ENCODE measurements at places on chromosomes 1 and 21.

GRCh38 chr1:113917400-113918082 lies 11.6 kb upstream of the HIPK1 start:
- DNase-seq, result no peak

DNA sequence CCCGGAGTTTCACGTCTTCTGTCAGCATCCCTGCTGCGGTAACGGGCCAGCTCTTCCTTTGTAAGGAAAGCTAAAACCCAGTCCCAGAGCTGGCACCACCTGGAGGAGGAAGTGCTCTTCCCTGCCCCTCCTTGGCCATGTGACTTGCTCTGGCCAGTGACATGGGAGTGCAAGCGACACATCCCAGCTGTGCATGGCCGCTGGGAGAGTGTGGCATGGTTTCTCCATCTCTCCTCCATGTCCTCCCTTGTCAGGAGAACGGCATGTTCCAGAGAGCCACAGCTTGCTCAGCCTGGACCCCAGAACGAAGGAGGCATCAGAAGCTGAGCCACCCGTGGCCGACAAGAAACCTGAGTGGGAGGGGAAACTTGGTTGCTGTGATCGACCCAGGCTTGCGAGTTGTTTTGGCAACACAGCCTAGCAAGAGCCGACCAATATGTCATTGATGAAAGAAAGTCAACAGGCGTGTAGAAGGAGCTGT lies 2.7 kb upstream of the PRXL2B start:
- no peak for DNase-seq

GRCh38 chr1:24337455-24337854 lies 18.3 kb downstream of the GRHL3 start:
- DNase-seq, result no peak

DNA sequence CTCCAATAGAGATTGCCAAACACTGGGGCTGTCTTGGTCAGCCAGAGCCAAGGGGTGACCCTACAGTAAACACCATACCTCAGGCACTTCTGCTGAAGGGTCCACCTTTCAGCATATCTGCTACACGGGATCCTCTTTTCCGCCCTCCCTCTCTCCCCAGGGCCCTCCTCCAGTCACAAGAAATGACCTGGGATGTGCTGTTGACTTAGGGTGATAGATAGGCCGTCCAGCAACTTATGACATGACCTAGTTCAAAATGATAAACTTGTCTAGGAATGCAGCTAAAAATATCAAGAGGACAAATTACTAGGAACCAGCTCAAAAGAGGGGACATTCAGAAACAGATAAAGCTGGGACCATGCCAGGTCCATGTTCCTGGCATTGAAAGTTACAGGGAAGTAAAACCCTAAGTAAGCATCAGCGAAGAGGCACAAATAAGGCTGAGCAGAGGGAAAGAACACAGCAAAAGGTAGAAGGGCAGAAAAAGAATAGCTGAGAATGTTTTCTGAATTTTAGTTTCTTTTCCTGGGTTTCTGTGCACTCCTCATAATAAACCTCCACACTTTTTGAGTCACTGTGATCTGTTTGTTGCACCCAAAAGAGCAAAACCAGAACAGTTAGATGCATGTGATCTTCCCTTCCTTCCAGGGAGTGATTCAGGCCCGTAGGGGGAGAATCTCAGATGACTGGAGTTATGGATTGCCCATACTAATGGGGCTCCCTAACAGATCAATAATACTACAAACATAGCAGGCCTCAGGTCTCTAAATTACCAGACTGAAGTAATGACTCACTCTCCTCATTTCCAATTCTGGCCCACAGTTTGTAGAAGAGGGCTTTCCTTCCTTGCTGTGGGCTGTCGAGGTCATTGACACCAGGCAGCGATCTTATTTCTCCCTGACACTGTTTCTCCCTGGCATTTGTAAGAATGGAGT lies 48.9 kb upstream of the F3 start:
- no peak for DNase-seq

DNA sequence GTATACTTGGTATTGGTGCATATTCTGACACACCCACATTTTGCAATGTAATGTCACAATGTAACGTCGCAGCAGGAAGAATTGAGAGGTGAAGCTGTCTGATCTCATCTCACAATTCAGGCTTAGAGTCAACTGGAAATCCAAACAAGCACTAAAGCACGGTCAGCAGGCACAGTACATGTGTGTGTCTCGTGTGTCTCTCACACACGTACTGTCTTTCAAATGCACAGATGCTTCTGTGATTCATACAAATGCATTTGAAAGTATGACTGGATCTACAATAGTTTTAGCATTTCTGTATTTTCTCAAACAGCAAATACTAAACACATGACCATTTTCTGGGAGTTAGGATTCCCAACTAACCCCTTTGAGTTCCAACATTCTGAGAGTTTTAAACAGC lies 26.9 kb downstream of the LBR start:
- DNase-seq, result no peak

DNA sequence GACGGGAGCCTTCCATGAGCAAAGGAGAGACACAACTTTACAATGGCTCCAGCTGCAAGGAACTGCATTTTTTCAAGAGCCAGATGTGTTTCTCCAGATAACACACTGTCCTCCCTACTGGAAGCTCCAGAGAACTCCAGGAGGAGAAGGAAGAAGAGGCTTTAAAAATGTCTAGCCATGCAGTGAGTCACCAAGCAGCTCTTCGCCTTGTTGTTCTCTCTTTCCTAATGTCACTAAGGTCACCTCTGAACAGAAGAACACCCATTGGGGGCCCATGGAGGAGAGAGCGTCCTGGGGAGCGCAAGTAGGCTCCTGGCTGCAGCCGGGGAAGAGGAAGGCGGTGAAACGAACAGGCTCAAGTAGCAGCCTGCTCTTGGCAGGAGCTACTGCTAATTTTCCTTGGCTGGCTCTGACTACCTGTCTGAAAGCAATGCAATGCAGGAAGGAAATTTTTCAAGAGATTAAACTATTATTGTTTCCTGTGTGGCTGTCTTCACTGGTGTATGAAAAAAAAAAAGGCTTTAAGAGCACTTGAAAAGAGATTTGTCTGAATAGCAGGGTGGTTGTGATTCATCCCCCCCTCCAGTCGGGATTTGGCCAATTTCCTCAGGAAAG lies 321.9 kb downstream of the SETD4 start:
- DNase-seq, result no peak

DNA sequence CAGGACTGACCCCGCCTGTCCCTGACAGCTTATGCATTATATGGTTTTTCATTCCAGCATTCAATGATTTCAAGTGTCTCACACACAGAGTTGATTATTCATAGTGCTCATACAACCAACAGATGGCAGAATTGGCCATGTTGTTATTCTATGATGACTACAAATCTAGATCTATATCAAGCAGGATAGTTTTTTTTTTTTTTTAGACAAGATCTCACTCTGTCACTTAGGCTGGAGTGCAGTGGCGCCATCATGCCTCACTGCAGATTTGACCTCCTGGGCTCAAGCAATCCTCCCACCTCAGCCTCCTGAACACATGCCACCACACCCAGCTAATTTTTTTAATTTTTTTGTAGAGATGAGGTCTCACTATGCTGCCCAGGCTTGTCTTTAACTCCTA lies 40.1 kb upstream of the LRRC8D start:
- peak; percentile 52 for DNase-seq

DNA sequence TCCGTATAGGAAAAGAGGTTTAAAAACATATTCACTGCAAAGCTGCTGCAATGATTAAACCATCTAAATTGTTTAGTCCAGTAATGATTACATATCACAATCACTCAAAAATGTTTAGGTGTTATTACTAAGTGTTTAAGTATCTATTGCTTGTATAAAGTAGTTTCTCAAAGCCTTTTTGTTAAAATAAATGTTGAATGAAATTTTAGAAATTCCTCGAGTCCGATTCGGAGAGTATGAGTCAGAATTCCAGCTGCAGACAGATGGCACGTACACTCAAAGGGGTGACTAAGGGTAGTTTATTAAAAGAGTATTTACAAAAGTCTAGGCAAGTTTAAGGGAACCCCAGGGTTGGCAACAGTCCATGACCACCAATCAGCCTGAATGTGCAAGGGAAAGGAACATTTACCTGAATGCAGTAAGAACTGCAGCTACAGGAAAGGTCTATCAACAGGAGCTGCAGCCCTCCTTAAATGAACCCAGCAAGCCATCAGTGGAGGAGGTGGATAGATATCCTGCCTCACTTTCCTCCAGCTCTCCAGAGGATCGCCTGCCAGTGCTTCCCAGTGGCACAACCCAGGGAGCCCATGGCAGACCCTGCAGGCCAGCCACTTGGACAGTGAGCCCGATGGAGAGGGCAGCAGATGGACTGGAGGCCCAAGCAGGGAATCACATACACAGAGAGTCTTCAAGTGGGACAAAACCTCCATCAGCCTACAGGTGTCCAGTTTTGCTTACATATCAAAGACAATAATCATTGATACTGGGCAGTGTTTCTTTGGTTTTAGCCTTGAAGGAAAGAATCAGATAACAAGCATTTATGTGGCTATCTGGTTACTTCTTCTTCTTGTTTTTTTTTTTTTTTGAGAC lies 92.1 kb upstream of the SLC44A3 start:
- DNase-seq, result no peak

DNA sequence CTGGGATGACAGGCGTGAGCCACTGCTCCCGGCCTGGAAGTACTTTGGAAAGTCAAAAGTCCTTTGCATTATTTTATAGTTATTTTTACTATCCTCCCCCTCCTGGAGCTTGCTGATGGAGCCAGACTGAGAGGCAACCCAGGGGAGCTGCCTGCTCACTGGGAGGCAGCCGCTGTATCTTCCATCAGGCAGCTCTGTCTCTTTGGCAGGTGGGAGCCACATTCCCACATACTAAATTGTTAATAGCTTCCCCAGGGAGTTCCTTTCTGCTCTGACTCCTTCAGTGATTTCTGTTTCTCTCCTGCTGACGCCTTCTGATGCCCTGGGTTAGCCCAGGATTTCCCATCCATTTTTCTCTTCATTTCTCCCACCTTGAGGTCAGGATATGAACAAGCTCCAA lies 4.9 kb upstream of the OPRD1 start:
- no peak for DNase-seq

DNA sequence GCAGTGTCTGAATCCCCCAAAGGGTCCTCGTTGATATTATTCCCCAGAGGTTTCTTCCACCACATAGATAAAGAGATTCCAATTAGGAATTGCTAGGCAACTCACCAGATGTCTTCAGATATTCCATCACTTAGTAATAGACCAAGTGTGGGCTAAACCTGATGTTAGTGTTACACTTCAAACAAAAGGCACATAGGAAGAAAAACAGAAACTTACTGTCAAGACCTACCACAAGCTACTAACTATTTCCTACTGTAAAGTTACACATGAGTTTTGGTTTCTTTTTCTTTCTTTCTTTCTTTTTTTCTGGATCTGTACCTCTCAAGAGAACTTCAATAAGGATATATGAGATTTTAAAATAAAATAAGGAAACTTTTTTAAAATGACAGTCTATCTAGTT lies 879.1 kb upstream of the NEGR1 start:
- DNase-seq, result no peak

GRCh38 chr1:3677484-3677883 lies 25.2 kb downstream of the TP73 start:
- DNase-seq, result no peak

DNA sequence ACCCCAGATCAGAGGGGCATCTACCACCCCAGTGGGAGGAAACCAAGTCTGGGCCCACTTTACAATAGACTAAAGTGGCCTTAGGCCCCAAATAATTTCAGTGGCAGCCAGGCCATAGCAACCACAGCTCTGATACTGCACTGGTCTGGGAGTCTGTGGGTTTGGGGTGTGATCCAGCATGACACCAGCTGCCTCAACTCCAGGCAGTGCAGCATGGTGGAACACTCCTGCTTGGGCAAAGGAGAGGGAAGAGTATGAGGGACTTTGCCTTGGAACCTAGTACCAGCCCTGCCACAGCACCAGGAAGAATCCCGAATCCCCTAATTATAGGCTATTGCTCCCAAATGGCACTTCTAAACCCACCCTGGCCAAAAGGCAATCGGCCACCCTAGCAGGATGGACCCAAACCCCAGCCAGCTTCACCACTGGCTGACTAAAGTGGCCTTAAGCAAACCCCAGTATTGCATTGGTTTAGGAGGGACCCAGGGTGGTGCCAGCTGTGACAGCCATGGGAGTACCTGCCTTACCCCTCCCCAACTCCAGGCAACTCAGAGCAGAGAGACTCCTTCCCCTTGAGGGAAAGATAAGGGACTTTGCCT lies 47.1 kb downstream of the PACC1 start:
- DNase-seq, result no peak

DNA sequence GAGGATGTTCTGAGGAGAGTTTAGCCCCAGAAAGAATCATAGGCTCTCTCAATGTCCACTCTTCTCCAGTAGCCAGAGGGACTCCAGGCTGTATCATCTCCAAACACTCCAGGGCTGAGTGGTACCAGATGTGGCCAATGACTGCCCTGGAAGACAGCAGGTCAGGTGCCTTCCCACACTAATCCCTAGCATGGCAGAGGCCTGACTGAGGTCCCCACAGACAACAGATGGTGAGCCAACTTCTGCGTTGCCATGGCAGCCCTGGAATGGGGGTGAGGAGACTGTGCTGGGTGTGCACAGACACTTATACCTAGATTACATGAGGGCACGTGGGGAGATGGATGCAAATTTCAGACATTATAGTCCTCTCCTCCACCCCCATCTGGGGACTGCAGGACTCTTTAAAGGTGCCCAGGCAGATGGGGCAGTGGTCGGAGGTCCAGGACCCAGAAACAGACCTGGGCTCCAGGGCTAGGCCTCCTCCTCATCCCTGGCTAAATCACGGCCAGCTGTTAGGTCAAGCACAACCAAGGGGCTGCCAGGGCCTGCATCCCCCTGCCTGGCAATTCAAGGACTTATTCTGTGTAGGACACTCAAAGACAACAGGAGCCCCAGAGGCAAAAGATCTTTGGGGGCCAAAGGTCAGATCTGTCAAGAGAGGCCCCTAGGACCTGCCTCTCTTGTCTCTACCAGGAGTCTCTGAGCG lies 42.9 kb downstream of the CAMK2N1 start:
- DNase-seq, result no peak

GRCh38 chr1:90501281-90501680 lies 215.8 kb downstream of the BARHL2 start:
- no peak for DNase-seq

DNA sequence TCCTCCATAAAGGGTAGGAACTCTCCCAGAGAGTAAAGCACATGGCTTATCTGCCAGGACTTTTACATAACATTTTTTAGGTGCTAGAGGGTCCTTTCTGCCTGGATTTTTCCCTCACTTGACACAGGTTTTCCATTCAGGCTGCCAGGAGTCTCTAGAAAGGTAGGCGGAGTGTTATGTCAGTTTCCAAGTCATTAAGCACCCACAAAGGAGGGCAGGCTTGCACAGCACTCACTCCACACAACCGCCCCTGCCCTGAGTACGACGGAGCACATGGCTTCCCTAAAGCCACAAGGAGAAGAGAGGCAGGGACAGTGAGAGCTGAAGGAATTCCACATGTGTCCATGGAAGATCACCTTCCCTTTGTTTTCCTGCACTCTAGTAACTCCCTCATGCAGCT lies 55.7 kb downstream of the CAPZB start:
- DNase-seq, result no peak

DNA sequence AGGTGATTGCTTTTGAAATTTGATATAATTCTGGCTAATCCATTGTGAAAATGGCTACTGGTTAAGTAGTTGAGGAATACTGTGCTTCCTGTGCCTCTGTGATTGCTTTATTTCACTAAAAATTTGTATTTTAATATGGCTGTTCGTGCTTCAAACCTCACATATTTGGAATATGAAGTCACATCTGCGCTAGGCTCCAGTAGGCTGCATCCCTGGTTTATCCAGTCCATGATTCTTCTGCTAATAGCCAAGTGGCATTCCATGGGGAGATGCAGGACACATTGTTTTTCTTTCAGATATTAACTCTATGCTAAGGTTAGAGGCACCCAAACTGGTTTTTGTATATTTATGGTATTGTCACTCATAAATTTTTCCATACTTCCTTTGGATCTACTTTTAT lies 25.9 kb downstream of the DNM3 start:
- DNase-seq, result no peak
